ENCODE measurements at places on chromosomes 6 and 20.

GRCh38 chr20:50834599-50835005 lies 39.7 kb downstream of the BCAS4 start:
- DNase-seq, result no peak

DNA sequence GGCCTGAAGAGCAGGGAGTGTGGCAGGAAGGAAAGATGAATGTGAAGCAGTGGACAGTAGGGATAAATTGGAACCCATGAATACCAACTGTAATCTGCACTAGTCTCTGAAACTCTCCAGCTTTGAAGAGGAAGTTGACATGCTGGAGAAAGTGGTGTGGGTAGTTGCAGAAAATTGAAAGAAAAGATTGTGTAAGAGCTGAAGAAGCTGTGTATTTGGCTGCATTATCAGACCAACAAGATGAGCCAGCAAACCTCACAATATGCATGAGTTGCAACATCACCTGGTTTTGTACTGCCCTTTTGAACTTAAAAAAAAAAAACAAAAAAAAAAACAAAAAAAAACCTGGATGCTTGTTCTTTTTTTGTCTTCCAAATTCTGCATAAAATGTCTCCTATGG lies 921.9 kb upstream of the EYS start:
- DNase-seq, result no peak

- DNase-seq, result peak; percentile 71
Observed at GRCh38 chr6:41042226-41043055, at the start of gene TSPO2. TSPO2 (plus strand) TSS chr6:41042467; CDS start chr6:41042986, 519 bp downstream.

GRCh38 chr6:158762787-158763433 lies 56.3 kb downstream of the EZR start:
- DNase-seq, result no peak

GRCh38 chr6:123967905-123968304 lies 164.2 kb downstream of the NKAIN2 start:
- DNase-seq, result no peak

GRCh38 chr6:1406306-1407072 lies 17.1 kb downstream of the FOXF2 start:
- no peak for DNase-seq

DNA sequence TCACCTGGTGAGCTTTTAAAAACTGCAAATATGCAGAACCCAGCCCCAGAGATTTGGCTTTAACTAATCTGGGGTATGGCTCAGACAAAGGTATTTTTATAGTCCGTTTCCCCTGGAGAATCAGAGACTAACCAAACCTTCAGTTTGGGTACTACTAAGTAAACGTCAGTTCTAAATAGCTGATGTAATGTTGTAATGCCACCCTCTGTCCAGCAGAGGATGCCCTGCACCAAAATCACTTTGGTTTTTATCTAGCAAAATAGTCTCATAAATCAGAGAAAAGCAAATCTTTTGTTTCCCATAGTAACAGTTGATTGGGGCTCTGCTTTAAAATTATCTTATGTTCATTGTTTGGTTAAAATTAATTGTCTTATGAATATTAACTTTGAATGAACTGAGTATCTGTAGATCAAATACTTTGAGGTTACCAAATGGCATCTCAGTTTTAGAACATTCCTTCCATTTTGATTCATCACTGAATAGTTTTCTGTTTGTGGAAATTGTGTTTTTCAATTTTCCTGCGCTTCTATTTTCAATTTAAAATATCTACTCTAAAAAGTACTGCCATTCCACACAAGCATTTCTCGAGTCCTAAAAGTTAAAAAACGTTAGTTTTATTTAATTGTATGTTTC lies 278.3 kb upstream of the PLCB4 start:
- DNase-seq, result no peak
